Stimulated activated naive CD8-positive, alpha-beta T cell treated with anti-CD3 and anti-CD28 coated beads, Interleukin-15, Interleukin-2, amounts not matched to agents 100 U/mL and 50 U/mL, for 24 hours (primary cell): ENCODE measurements at places on chromosomes 1 and 21.
A peak's percentile ranks its signal among the peaks of the same experiment; 100 is the strongest.

DNA sequence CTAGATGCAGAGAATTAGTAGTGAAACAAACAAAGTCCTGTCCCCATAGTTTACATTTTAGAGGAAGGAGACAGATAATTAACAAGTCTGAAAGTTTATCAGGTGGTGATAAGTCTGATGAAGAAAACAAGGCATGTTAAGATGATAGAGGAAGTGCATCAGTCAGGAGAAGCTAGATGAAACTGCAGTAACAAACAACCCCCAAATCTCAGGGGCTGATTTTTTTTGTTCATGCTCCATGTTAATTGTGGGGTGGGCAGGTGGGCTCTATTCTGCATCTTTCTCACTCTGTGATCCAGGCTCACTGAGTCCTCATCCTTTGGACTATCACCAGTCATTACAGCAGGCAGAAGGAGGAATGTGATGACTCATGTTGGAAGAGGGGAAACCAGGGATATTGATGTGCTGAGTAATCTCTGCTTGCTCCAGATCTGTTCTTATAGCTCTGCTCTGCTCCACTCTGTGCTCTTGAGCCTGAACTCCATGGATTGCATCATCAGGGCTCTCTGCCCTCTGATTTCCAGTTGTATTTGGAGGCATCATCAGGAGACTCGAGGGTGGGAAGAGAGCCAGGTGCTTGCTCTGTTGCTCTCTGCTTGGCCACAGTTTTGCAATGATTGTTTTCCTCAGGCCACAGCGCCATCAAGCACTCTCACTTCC is 166.9 kb downstream of the IER5 start:
- no peak for DNase-seq

- no peak for DNase-seq
These were observed 164.2 kb downstream of the NRIP1 start for GRCh38 chr21:14900611-14901010.

DNA sequence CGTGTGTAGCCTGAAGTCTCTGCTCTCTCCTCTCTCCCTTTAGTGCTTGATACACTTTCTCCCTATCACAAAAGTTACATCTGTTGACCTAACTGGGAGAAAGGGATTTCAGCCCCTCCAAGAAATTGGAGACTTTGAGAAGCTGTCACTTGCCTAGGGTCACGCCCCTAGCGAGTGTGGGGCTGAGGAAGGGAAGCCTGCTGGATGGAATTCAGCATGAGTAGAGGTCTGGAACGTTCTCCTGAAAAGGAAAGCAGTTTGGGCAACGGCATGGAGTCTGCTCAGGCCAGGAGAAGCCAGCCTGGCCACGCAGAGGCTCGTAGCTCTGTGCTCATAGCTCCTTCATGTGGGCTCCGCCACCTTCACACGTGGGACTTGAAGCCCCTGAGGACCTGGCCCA is 22.4 kb downstream of the COL16A1 start:
- no peak for DNase-seq

DNA sequence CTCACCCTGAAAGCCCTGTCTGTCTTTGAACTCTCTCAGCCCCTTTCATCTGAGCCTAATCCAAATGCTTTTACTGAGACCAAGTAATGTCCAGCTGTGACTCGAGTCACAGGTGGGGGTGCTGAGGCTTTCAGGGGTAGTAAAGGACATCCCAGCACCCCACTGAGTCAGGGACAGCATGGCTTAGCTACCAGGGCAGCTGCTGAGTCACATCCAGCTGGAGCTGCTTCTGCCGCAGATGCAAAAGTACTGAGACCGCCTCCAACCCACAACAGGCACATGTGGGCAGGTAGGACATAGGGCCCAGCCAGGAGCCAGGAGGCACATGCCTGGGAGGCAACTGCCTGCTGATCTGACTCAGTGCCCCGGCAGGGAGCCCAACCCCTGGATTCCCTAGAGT is 6.7 kb upstream of the VSIG8 start:
- peak; percentile 32 for DNase-seq

DNA sequence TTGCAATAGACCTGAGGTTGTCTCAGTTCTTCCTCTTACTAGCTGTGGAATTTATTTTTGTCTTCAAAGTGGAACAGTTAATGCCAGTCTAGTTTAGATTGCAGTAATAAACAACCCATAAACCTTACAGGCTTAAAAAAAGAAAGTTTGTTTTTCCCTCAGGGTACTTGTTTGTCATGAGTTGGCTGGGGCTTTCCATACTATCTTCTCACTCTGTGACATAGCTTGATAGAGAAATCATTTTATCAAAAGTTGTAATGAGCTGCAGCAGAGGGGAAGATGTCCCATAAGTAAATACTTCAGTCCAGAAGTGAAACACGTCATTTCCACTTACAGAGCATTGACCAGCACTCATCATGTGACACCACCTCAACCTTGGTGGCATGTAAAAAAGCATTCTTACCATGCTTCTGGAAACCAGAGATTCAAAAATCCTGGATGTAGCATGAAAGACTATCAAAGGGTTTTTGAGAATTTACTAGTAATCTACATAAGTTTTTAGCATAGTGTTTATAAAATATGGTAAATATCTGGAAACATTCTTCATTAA is 62.8 kb upstream of the COL11A1 start:
- no peak for DNase-seq

DNA sequence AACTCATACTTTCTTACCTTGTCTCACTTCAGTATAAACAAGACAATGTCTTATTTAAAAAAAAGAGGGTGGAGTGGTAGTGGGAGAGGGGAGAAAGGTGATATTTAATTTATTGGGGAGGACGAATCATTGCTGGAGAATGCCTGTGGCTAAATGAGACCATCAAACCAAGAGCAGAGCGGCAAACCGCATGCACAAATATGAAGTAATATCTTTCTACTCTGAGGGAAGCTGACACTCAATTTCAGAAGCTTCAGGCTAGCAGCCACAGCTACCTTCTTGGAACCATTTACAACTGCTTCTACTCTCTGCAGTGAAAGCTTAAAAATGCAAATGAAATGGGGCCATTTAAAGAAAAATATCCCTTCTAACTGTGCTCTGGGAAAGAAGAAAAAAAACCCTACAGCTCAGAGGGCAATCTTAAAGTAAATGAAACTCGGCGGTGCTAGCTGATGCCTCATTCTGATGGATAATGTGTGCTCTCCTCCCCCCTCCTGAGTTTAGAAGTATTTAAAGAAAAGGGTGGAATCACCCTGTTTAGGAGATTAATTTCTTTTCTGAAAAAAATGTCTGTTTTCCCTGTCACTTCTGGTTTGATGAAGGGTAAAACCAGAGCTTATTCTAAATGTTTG is 178.2 kb upstream of the CAMK1G start:
- DNase-seq: no peak

GRCh38 chr1:18639368-18640055 is 8.9 kb downstream of the PAX7 start:
- DNase-seq: no peak

DNA sequence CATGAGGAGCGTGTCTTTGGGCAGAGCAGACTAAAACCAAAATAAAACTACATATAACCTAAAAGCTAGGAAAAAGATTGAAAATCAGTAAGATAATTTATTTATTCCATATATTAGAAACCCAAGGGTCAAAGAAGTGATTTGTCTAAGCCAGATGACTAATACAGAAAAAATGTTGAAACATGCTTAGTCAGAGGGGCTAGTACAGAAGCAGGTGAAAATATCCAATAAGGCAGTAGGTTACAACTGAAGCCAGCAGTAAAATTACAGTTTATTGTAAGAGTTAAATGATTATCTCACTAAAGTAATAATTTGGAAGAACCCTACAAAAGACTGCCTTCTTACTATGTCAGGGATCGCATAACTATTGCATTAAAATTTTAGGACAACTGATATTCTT is 1190.9 kb upstream of the PRMT6 start:
- DNase-seq: no peak

DNA sequence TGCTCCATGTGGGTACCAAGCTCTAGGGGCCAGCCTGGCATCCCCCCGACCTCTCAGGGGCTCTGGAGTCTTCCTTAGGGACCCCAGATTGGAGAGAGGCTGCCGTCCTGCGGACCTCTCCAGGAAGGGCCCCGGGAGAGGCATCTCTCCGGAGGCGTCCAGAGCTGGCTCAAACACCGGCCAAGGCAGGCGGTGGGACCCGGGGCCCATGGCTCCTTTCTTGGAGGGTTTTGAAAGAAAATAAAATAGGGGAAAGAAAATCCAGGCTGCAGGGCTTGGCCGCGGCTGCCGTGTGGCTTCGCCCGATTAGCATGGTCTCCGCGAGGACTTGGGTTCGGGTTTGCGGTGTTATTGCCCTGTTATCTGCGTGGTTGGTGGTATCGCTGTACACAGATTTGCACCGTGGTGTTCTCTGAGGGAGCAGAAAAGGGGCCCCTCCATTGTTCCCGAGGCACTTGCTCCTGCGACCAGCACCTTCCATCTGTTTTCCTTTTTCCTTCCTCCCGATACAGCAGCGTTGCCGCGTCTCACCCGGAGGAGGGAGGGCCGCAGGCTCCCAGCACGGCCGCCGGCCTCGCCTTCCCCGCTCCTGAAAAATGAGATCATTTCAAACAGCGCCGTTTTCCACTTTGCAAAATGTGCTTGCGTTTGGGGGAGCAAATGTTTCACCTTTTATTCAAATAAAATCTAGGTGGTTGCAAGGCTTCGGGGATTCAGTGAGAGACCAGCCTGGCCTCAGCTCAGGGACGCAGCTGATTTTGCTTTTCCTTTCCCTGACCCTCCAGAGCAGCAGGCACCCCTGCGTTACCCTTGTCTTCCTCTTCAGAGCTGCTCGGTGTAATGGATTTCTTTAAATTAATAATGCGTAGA is 86.3 kb downstream of the PRDM16 start:
- DNase-seq: no peak
